ENCODE measurements at places on chromosomes 3 and 15. TPM values are rescaled to one million over a fixed set of nuclear protein-coding genes. Genes with fewer than 3 reads are reported as not detected.

The ZNF502 gene
- total RNA-seq: 1.1 TPM

The CACNA2D2 gene
- 0.97 TPM for total RNA-seq

The GOLGA8K gene
- total RNA-seq: 0.93 TPM

The MORC1 gene
- total RNA-seq: not detected

DNA sequence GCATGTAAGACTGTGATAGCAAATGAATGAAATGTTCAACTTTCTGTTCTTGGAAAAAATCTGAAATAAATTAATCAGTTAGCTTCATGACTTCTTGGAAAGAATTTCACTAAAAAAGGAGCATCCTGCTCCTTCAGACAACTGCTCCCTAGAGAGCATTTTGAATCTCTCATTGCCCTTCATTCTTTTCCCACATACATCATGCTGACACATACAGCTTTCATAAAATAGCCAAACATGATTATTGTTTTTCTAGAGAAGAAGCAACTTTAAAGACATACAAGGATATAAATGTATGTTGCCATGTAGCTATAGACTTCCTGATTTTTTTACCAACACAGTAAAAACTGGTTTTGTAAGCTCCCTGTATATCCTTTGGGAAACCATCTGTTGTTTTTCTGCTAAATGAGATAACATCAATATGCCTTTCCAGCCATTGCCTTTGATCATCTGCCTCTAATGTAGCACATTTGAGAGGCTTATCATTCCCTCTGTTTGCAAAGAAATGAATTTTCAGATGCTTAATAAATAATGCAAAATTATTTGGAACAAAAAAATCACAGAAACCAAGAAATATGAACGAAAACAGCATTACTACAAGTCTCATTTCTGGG lies 248.2 kb upstream of the GPR149 start:
- DNase-seq: no peak

DNA sequence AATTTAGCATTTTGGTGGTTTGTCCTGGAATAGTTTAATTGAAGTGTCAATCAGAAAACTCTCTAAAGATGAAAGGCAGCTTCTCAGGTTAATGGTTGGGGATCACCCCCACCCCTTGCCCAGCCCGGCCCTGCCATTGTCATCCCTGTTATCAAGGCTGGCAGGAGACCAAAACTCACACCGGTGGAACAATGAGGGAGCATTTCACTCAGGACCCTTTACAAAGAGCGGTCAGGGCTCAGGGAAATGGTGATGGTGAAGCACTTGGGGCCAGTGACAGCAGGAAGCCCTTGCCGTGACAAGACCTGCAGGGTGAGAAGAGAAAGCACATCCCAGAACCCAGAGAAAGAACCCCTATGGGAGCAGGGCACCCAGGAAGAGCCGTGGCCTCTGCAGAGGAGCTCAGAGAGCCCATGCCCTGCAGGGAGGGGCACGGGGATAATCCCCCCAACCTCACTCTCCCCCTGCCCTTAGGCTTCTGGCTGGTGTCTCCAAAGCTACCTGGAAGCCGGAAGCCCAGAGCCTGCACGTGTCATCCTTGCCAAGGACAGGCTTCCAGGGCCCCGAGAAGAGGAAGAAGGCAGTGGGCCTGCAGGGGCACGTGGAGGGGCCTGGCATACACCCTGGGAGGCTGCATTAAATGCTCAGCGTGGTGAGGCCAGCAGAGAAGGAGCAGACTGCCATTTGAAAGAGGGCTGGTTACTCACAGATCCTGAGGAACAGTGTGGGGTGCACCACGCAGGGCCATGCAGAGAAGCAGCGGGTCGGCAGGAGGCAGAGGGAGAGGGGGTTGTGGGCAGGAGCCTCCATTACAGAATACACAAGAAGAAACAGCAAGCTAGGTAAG lies 80.6 kb upstream of the PRR20G start:
- DNase-seq: no peak

DNA sequence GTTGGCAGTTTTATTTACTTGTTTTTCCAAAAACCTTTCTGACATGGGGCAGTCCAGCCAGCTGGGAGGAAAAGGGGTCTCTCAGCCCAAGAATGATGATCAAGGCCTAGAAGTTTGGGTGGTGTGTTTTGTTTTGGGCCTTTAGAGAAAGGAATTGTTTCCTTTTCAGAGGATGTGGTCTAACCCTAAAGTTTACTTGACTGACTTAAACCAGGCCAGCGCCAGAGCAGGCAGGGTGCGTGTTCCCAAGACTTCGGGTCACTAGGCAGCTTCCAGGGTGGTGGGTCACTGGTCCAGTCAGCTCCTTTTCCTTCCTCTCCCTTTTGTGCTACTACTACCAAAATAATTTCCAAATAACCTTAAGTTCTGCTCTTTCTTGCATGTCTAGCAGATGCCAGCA lies 4.9 kb downstream of the FLNB start:
- DNase-seq: no peak

DNA sequence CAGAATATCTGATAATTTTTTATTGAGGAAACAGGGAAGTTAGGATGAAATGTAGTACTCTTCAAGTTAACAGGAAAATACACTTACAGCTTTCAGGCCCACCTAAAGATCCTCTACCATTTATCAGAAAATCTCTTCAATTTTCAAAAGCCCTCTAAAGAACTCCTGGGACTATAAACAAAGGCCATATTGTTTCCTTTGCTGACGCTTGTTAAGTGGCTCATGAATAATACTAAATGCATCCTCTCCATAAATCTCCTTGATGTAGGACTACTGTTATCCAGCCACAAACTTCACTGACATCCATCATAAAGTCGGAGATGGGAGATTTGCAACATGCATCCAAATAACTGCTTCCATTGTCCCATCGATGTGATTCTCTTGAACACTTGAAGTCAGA lies 326.5 kb downstream of the ZIC1 start:
- no peak for DNase-seq

DNA sequence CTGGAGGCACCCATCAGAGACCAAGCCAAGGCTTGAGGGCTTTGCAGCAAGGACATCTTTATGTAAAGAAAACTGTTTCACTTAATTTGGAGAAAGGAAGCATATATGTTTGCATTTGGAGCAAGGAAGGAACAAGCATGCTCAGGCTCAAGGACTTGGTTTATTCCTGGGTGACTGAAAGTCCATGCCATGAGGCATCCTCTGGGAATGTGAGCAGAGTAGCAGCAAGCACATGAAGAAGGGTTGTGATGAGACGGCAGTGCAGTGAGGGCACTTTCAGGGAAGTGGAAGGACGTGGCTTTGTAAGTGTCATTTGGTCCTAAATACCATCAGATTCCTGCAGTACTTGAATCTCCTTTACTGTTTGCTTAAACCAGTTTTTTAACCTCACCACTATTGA lies 26.8 kb downstream of the POLG start:
- no peak for DNase-seq

DNA sequence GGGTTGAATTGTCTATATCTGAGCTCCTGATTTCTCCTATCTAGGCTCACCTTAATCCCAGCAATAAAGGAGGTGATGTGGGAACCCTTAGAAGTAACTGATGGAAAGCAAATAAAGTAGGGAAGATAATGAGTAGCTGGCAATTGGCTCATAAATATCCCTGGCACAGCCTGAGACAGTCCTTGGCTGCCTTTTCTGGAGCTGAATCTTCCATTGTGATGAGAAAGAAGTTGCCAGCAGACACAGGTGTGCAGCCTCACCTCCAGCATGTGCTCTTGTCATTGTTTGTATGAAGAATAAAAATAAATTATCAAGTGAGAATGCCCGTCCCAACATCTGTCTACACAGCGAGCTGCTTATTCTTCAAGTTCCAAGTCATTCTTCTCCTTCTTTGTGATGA lies 53.2 kb upstream of the RASGRP1 start:
- DNase-seq: no peak

GRCh38 chr3:127585813-127586413 lies 4.6 kb downstream of the TPRA1 start:
- no peak for DNase-seq

DNA sequence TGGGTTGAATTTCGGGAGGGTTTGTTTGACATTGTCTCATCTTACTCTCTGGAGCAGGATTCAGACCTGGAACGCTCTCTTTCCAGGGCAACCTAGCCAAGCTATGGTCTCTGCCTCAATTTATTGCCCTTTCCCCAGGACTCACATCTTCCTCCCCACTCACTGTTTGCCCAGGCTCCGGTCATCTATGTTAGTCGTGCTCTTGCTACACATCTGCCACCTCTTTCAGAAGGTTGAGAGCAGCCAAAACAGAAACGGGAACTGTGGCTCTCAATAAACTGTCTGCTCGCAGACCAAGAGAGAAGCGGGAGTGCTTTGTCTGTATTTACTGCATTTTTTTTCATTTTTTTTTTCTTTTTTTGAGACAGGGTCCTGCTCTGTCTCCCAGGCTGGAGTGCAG lies 81.6 kb downstream of the ST6GAL1 start:
- no peak for DNase-seq

DNA sequence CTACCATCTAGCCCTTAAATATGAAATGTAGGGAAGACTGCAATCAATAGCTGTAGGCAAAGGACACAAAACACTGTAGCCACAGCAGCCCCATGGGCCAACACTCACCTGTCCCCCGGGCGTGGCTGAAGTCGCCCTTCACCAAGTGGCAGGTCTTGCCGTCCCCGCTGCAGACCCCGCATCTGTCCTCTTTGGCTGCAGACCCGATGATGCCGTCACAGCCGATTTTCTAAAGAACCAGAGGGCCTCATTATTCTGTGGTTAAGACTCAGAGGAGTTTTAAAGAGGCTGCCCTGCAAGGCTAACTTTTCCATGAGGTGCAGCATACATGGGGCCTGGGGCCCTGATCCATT lies 245.6 kb downstream of the ADAMTS17 start:
- no peak for DNase-seq

DNA sequence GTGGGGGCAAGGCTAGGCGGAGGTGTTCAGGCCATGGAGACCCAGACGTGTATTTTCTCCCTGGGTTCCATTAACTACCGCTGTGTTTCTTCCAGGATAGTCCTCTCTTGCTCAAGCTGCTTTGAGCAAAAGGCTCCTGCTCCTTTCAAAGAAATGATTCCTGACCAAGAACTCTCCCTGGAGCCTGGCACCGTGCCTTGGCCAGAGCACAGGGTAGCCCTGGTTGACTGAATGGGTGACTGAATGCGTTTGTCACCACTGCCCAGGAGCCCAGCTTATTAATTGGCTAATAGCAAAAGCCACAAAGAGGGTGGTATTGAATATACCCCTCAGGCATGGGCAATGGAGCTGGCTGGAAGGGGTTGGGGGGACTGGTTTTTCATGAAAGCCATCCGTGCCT lies 13.9 kb downstream of the RASGRF1 start:
- no peak for DNase-seq

- DNase-seq: no peak
These were observed 16.4 kb downstream of the PIK3CB start for GRCh38 chr3:138818185-138818860.

- DNase-seq: no peak
These were observed 225.4 kb upstream of the SOX2 start for GRCh38 chr3:181486141-181486885.

DNA sequence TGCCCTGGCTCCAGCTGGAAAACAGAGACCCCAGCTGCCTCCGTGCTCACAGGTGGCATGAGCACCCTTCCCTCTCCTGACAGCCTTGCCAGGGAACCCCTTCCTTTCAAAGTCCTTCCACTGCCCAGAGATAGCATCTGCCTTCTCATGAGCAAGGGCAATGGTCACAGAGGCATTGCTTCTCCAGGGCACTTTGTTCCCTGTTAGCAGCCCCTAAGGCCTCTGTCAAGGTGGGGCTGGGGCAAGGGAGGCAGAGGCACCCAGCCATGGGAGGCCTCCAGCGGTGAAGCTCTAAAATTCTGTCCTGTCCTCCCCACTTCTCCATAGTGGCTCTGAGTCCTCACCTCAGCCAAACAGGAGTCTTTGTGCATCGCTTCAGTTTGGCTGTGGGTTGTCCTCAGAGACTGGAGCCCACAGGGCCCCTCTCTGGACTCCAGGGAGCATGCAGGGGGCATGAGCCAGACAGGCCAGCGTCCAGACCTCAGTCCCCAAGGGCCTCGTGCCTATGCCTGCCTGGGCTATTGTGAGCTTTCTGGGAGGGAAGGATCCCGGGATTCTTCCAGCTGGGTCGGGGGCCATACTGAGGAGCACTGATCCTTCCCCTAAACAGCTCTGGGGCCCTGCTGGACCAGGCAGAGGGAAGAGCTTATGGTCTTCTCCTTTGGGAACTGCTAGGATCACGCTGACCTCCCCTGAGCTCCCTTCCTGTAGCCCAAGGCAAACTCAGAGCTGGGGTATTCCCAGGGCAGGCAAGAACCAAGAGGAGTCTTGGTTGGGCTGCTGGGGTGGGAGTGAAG lies 106.6 kb downstream of the DNAJB8 start:
- DNase-seq: no peak

- DNase-seq: no peak
These were observed 56.0 kb downstream of the MEF2A start for GRCh38 chr15:99621767-99622166.

- DNase-seq: no peak
These were observed 12.2 kb downstream of the CLN6 start for GRCh38 chr15:68217341-68217740.

DNA sequence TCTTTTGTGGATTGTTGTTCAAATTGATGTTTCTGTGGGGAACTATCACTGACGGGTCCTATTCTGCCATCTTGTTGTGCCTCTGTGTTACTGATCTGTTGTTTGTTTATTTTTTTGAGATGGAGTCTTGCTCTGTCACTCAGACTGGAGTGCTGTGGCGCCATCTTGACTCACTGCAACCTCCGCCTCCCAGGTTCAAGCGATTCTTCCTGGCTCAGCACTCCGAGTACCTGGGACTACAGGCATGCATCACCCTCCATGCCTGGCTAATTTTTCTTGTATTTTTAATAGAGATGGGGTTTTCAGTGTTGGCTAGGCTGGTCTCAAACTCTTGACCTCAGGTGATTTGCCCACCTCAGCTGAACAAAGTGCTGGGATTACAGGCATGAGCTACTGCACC lies 31.6 kb downstream of the CDAN1 start:
- no peak for DNase-seq

- DNase-seq: no peak
These were observed 199.9 kb upstream of the KCNMB2 start for GRCh38 chr3:178336336-178336735.

DNA sequence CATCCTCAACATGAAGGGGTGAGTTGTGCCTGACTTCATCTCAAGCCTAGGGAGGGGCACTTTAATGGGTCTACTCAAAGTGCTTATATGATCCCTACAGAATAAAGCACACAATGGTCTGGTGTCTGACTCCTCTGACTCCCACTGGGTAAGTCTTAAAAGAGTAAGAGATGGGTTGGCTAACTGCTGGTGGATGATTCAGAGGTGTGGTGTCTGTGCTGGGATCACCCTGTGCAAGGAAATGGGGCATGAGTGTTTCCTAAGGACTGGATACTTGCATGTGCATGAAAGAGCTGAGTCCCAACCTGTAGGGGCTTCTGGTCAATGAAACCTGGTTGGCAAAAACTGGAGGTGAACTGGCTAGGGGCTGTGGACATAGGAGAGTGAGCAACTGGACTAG lies 158.8 kb downstream of the IL20RB start:
- no peak for DNase-seq

All from naive thymus-derived CD4-positive, alpha-beta T cell (primary cell).